ENCODE measurements at places on chromosomes 13 and 19.

DNA sequence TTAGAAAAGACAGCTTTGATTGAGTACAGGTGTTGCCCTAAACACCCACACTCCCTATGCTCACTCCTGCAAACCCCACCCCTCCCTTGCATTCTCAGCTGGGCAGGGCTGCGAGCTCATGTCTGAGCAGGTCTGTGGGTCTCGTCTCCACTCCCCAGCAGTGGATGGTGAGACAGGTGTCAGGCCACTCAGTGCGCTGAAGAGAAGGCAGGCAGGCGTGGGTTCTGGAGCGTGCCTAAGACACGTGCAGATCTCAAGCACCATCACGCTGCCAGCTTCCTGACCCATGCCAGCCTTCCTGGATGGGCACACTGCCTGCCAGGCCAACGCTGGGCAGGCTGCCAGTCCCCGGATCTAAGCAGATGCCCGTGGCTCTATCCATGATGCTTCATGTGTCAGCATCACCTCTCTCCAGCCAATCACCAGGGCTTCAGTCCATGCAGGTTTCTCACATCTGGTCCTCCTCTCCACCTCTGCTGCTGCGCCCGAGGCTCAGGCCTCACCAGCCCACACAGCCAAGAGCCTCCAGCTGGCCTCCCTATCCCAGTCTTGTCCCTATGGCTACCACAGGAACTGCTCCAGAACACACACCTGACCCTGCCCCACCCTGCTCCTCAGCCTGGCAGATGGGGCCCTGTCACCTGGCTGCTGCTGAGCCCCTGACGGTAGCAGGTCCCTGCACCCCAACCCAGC, 42.6 kb downstream of the EPS15L1 start:
- peak; percentile 32 for DNase-seq

GRCh38 chr13:21707586-21707985, 36.7 kb downstream of the FGF9 start:
- DNase-seq, result no peak

GRCh38 chr13:51420681-51421490, 31.9 kb downstream of the INTS6 start:
- DNase-seq, result no peak

- no peak for DNase-seq
These were observed 271.1 kb downstream of the UQCRFS1 start for GRCh38 chr19:28941833-28942232.

DNA sequence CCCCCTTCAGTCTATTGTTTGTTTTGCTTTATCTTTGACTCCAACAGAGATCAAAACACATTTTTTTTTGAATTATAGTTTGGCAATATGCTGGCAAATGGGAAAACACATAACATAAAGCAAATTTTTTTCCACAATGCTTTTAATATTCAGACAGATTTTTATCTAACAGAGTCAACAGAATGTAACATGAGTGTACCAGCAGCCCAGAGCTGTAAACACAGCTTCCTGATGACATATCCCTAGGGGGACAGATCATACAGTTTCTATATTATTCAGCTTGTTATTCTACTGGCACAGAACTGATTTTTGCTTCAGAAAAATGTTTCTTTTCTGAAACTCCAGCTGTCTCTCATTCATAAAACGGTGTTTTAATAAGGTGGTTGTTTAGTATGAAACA, 168.8 kb downstream of the OLFM4 start:
- no peak for DNase-seq

- DNase-seq, result no peak
These were observed 274.5 kb downstream of the LMO7 start for GRCh38 chr13:75910591-75910990.

- DNase-seq, result no peak
These were observed 47.5 kb downstream of the SOX21 start for GRCh38 chr13:94664889-94665288.

Measured in pons (tissue), 1 donor.